ENCODE measurements at places on chromosomes 4 and X. TPM values are rescaled to one million over a fixed set of nuclear protein-coding genes. Genes with fewer than 3 reads are reported as not detected.

Gene ANAPC4
- 59.7 TPM for total RNA-seq

Gene USP26
- total RNA-seq: not detected

Gene SLC9B2
- 14.9 TPM for total RNA-seq

Gene SFRP2
- total RNA-seq: 54.1 TPM

Gene NPY2R
- total RNA-seq: 1.6 TPM

Gene XAGE1B
- not detected for total RNA-seq

Gene DIPK2B
- total RNA-seq: 65.5 TPM

Gene HSD17B13
- 1.6 TPM for total RNA-seq

GRCh38 chr4:10728016-10728415 is 43.4 kb upstream of the CLNK start:
- H3K4me1 ChIP-seq: no peaks in the 10 kb centered on the region
- no peak for DNase-seq
- H3K27me3 ChIP-seq: no peaks in the 10 kb centered on the region

- DNase-seq: no peak
- no peaks in the 10 kb centered on the region for H3K36me3 ChIP-seq
- no peak overlapping the region for H3K4me3 ChIP-seq
- no peak overlapping the region for H3K27ac ChIP-seq
- H3K4me1 ChIP-seq: no peaks in the 10 kb centered on the region
- H3K27me3 ChIP-seq: no peaks in the 10 kb centered on the region
Observed at GRCh38 chrX:18875256-18875878, 108.5 kb downstream of the PHKA2 start.

DNA sequence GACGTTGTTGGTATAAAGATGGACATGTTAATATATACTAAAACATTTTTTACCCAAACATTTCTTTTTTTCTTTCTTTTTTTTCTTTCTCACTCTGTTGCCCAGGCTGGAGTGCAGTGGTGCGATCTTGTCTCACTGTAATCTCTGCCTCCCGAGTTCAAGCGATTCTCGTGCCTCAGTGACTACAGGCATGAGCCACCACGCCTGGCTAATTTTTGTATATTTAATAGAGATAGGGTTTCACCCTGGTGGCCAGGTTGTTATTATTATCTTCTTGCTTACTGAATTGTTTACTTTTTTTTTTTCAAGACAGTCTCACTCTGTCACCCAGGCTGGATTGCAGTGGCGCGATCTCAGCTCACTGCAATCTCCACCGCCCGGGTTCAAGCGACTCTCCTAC is 68.8 kb downstream of the HOPX start:
- H3K27me3 ChIP-seq: no peaks in the 10 kb centered on the region
- no peak for DNase-seq
- no peak overlapping the region for H3K4me3 ChIP-seq
- H3K4me1 ChIP-seq: no peaks in the 10 kb centered on the region

DNA sequence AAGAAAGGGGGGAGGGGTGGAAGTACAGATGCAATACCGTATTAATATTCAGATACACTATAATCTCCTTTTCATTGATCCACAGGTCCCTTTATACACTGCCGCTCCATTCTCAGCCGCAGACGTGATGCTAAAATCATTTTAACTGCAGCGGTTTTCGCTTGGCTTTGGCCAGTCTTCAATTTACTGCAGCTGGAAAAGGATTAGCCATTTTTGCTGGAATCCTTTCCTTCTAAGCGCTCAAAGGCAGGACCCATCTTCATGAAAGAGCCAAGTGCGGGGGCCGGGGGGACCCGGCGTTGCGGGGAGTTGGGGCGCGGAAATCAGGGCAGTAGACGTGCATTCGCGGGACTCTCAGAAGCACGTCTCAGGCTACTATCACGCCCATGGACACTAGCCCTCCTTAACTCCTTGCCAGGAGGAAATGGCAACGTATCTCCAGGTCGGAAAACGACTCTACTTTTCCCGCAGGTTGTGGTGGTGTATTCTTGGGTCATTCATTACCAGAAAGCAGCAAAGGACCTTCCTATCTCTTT is 1.7 kb upstream of the PCDH10 start:
- peaks cover 26% of the 10 kb centered on the region for H3K4me1 ChIP-seq
- peaks cover 3% of the 10 kb centered on the region for H3K27me3 ChIP-seq
- no peaks in the 10 kb centered on the region for H3K36me3 ChIP-seq
- DNase-seq: no peak
- H3K27ac ChIP-seq: no peak overlapping the region
- H3K4me3 ChIP-seq: peak overlapping the region; percentile 5

DNA sequence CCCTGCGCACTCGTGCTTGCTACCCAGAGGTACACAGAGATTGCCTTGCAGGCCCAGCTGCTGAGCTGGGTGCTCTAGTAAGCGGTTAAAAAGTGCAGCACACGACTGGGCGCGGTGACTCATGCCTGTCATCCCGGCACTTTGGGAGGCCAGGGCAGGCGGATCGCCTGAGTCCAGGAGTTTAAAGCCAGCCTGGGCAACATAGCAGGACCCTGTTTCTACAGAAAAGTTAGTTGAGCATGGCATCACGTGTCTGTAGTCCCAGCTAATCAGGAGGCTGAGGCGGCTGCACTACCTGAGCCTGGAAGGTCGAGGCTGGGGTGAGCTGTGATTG is 5.5 kb downstream of the UVSSA start:
- peaks cover 3% of the 10 kb centered on the region for H3K4me1 ChIP-seq
- H3K27me3 ChIP-seq: no peaks in the 10 kb centered on the region
- H3K4me3 ChIP-seq: no peak overlapping the region

DNA sequence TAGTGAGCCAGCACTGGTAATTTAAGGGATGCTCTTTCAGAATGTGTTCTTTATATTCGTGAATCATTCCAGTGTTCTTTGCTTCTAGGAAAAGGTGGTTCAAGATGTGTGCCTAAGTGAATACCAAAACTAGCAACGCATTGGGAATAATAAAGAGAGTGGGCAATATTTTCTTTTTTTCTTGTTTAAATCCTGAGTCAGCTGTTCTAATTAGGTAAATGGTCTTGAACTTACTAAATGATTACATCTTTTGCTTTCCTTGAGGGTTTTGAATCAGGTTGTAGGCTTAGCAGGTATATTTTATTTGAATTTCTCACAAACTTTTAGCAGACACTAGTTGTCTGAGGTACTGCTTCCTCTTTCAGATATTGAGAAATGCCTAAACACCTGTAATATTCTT is 29.5 kb downstream of the ENPEP start:
- no peak overlapping the region for H3K27ac ChIP-seq
- no peak overlapping the region for H3K4me3 ChIP-seq
- no peak for DNase-seq
- no peaks in the 10 kb centered on the region for H3K36me3 ChIP-seq
- no peaks in the 10 kb centered on the region for H3K4me1 ChIP-seq
- H3K27me3 ChIP-seq: no peaks in the 10 kb centered on the region

GRCh38 chr4:69718396-69719271 is 41.8 kb downstream of the SULT1B1 start:
- DNase-seq: no peak
- H3K36me3 ChIP-seq: no peaks in the 10 kb centered on the region
- H3K4me1 ChIP-seq: no peaks in the 10 kb centered on the region
- H3K4me3 ChIP-seq: no peak overlapping the region
- no peak overlapping the region for H3K27ac ChIP-seq

- no peak overlapping the region for H3K27ac ChIP-seq
- no peaks in the 10 kb centered on the region for H3K36me3 ChIP-seq
- H3K4me1 ChIP-seq: no peaks in the 10 kb centered on the region
- no peak for DNase-seq
- no peak overlapping the region for H3K4me3 ChIP-seq
Observed at GRCh38 chr4:38415682-38416081, 248.3 kb upstream of the KLF3 start.

GRCh38 chr4:52946855-52947254 is 84.7 kb downstream of the RASL11B start:
- H3K4me3 ChIP-seq: no peak overlapping the region
- H3K36me3 ChIP-seq: no peaks in the 10 kb centered on the region
- no peaks in the 10 kb centered on the region for H3K27me3 ChIP-seq
- H3K4me1 ChIP-seq: no peaks in the 10 kb centered on the region
- no peak for DNase-seq

GRCh38 chr4:88144048-88144447 is 14.4 kb downstream of the ABCG2 start:
- H3K27ac ChIP-seq: no peak overlapping the region
- DNase-seq: no peak
- no peak overlapping the region for H3K4me3 ChIP-seq
- H3K4me1 ChIP-seq: no peaks in the 10 kb centered on the region

DNA sequence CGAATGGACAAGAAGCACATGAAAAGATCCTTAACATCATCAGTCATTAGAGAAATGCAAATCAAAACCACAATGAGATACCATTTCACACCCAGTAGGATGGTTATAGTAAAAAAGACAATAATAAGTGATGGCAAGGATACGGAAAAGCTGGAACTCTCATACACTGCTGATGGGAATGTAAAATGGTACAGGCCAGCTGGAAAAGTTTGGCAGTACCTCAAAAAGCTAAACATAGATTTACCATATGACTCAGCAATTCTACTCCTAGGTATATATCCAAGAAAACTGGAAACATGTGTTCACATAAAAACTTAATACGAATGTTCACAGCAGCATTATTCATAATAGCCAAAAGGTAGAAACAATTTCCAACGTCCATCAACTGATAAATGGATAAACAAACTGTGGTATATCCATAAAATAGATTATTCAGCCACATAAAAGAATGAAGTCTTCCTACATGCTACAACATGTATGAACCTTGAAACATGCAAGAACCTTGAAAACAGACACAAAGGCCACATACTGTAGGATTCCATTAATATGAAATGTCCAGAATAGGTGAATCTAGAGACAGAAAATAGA is 11.9 kb downstream of the RPS6KA3 start:
- DNase-seq: no peak
- no peaks in the 10 kb centered on the region for H3K4me1 ChIP-seq
- H3K36me3 ChIP-seq: no peaks in the 10 kb centered on the region

DNA sequence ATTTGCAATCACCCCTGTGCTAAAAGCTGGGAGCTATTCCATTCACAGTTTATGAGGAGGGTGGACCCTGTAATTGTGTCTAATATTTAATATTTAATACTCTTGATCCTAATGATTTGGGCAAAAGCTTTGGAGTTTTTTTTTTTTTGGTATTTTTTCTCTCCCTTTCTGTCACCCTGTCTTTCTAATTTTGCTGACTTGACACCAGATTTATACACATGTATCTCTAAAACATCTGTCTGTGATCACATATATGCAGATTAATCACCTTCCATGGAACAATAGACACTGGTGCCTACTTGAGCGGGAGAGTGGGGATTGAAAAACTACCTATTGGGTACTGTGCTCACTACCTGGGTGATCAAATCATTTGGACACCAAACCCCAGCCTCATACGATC is 18.7 kb upstream of the ANTXR2 start:
- no peak overlapping the region for H3K27ac ChIP-seq
- H3K4me3 ChIP-seq: no peak overlapping the region
- H3K36me3 ChIP-seq: no peaks in the 10 kb centered on the region
- no peak for DNase-seq
- H3K27me3 ChIP-seq: no peaks in the 10 kb centered on the region

- H3K36me3 ChIP-seq: no peaks in the 10 kb centered on the region
- H3K4me3 ChIP-seq: no peak overlapping the region
- H3K27ac ChIP-seq: no peak overlapping the region
Observed at GRCh38 chr4:175325230-175325629, 407.1 kb downstream of the ADAM29 start.

GRCh38 chr4:13244444-13244843 is 239.7 kb downstream of the RAB28 start:
- no peaks in the 10 kb centered on the region for H3K27me3 ChIP-seq
- no peaks in the 10 kb centered on the region for H3K36me3 ChIP-seq
- no peaks in the 10 kb centered on the region for H3K4me1 ChIP-seq
- no peak overlapping the region for H3K4me3 ChIP-seq

DNA sequence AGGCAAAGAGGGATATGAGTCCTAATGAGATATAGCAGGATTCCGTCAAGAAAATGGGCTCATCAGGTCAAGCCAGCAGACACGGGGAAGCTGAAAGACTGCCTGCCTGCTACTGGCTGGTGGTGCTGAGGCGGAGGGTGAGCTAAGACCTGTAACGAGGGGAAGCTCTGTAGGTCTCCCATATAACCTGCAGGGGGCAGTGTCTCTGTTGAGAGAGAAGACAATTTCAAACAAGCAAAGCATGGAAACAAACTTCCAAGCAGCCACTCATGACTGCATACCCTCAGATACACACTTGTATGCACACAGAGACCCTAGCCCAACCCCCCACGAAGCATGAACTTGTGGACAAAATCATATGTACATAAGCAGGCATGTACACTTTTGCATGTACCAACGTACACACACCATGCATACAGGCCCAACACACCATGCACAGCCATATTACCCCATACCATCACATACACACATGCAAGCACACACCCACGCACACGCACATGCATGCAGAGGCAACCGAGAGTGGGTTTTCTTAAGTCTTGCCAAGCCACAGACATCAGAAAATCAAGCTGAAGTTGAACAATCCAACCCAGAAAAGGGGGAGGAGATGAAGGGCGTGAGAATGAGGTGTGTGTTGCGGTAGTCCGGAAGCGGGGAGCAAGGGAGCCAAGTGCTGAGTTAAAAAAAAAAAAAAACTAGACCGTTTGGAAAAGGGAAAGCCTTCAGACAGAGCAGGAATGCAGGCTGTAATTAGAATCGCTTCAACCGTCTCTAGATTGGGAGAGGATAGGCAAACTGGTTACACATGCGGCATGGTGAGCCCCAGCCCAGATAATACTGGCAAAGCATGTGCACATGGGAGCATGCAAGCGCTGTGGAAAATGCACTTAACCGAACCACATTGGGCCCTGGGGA is 71.0 kb downstream of the PJA1 start:
- H3K4me1 ChIP-seq: no peaks in the 10 kb centered on the region
- H3K27me3 ChIP-seq: peaks cover 57% of the 10 kb centered on the region
- H3K36me3 ChIP-seq: no peaks in the 10 kb centered on the region
- H3K27ac ChIP-seq: no peak overlapping the region
- no peak for DNase-seq
- H3K4me3 ChIP-seq: no peak overlapping the region

DNA sequence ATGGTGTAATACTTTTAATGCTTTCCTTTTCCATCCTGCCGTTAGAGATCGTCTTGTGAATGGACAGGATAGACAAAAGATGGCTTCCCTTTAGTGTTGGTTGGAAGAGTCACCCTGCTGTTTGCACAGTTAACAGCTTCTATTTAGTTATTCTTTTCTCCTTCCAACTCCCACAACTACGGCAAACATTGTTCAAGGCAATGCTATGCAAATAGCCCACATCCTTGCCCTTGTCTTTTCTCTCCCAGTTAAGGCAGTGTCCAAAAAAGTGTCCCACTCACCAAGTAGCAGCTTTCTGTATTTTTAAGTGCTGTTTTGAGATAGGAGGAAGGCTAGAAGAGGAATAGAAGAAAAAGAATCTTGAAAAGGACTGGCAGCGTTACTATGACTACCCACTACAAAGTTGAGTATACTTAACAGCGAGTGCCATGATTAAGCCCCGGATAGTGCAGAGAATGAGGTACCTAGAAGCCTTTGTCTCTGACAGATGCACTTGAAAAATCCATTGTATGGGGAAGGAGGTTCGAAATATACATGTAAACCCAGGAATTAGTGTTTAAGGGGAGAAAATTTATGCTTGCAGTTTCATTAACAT is 12.1 kb upstream of the RUFY3 start:
- no peaks in the 10 kb centered on the region for H3K27me3 ChIP-seq
- H3K4me3 ChIP-seq: no peak overlapping the region
- H3K36me3 ChIP-seq: no peaks in the 10 kb centered on the region
- no peak overlapping the region for H3K27ac ChIP-seq
- DNase-seq: no peak
